Left colon (tissue), 2 donors: ENCODE measurements at places on chromosomes 2 and 18. TPM values are rescaled to one million over a fixed set of nuclear protein-coding genes. Genes with fewer than 3 reads are reported as not detected.
A peak's percentile ranks its signal among the peaks of the same experiment; 100 is the strongest.

DNA sequence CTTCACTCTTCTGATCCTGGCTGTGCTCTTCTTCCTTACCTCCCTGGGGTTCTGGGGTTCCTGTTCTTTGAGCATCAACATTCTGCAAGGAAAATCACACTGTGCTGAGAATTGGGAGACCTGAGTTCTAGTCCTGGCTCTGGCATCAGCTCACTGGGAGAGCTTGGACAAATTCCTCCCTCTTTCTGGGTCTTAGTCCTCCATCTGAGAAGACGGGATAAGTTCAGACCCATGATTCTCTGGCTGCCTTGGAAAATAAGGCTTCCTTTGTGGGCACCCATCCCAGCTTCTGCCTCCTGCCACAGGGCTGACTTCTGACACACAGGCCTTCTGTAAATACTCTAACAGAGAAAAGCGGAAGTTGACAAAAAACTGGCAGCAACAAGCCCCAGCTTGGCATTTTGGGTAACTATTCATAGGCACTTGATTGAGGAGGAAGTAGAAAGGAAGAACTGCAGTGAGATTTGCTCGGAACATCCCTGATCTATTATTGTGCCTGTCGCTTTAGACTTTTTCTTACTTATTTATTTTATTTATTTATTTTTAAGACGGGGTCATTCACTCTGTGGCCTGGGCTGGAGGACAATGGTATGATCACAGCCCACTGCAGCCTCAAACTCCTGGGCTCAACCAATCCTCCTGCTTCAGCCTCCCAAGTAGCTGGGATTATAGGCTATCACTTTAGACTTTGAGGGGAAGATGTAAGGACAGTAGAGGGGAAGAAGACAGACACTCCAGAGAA is 7.9 kb downstream of the PCBP1 start:
- DNase-seq = peak; percentile 66

DNA sequence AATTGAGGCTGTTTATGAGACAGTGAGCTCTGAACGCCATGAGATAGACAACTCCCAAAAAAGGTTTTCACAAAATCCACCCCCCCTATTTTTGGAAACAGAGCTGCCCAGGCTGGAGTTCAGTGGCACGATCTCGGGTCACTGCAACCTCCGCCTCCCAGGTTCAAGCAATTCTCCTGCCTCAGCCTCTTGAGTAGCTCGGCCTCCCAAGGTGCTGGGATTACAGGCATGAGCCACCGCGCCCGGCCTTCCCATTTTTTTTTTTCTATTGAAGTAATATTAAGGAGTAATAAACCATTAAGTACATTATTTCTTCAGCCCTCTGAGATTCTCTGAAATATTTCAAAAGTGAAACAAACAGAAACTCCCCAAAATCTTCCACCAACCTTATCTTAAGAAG is 252.8 kb upstream of the NETO1 start:
- DNase-seq = no peak

HOXD12 gene
- total RNA-seq = not detected

DNA sequence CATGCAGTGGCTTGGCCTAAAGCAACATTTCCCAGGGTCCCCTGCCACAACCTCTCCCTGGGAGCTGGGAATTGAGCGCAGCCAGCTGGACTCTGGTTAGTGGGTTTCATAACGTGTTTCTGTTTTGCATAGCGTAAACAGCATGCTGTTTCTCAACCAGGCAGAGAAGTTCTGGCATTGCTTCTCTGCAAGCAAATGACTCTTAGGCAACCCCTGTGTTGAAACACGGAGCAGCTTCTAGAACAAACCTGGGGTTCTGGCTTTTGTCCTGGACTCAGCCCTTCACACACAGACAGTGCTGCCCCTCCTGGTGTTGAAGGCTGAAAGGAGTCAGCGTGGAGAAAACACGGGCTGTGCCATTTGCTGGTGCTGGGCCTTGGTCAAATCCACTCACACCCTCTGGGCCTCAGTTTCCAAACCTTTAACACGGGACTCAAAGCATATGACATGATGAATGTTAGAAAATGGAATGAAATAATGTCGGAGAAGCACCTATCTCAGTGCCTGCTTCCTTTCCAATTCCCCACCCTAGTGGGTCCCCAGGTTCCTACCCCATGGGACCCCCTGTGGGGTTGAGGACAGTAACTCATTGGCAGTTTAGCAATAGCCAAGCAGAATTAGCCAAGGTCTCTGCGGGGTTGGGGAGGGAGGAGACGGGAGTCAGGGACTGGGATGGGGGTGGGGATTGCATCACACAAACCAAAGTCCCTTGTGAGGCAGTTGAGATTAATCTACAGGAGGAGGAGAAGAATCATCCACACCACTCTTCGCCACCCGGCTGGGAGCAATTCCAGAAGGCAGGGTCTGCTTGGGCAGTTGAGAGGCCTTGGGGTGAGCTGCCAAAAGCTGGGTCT is 30.2 kb upstream of the IL1R2 start:
- peak; percentile 82 for DNase-seq

- DNase-seq = no peak
Observed at GRCh38 chr18:78934551-78935225, 44.9 kb upstream of the SALL3 start.

APCDD1 gene
- 8.3 TPM for total RNA-seq

- DNase-seq = no peak
Observed at GRCh38 chr18:44733069-44733753, 52.5 kb downstream of the SETBP1 start.

C2orf80 gene
- total RNA-seq = not detected

DNA sequence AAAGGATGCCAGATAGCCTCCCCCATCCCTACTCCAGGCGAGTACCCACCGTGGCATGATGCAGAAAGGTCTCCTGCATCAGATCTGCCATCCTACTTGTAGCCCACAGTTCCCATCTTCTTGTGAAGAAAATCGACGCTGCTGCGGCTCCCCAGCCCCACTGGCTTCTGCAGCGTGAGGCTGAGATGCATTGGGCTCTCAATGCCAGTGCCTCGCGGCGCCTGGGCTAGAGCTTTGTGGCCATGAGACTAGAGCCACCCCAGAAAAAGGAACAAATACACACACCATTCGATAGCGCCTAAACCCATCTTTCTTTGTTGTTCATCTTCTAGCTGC is 2.8 kb downstream of the NOL4 start:
- DNase-seq = no peak

DNA sequence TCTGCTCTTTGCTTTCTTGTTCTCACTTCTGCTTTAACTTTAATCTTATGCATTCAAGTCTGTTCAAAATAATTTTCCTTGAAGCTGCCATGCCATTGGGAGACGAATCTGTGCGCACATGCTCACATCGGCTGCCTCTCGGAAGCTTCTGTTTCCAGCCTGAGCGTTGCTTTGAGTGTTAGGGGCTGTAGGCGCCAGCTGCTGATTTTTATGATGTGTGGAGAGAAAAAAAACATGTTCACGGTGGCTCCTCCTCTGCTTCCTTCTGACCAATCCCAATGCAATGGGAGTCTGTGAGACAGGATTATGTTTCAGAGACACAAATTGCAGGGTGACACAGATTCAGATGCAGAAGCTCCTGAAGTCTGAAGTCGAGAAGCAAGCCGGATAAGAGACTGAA is at the start of gene MC4R:
Gene MC4R, minus strand, starts transcription at position 180 of the 400 bp plus-strand sequence. CDS start 426 bp downstream, outside the sequence.
- peak; percentile 5 for DNase-seq

DOK6 gene
- total RNA-seq = 0.46 TPM

GRCh38 chr2:111176867-111177266 is 56.2 kb downstream of the BCL2L11 start:
- DNase-seq = no peak

- DNase-seq = no peak
Observed at GRCh38 chr2:29064346-29064715, 10.0 kb downstream of the PCARE start.

GRCh38 chr2:230664128-230664527 is 48.5 kb upstream of the CAB39 start:
- no peak for DNase-seq

DNA sequence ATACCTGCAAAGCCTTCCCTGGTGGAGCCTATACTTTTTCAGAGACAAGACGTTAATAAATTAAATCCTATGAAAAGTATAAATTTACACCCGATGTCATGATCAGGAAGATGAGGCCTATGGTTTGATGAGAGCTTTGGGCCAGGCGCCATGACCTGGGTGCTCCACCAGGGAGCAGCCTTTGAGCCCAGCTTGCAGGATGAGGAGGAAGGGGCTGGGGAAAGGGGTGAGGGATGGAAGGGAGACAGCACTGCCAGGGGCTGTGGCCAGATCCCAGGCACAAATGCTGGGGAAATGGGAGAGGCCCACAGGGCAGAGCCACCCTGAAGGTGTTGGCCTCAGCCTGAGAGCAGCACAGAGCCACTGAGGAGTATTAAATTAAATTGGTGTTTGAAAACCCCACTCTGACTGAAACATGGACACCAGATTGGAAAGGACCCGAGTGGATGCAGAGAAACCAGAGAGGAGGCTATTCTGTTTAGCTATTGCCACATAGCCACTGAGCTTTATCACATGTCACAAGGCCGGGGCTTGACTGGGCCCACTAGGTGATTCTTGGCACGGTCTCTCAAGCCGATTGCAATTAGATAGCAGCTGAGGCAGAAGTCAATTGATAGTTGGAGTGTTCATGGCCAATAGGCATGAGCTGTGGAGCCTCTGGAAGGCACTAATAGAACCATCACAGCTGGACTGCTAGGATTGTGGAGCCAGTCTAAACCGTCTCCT is 9.6 kb upstream of the FAHD2A start:
- DNase-seq = no peak

DNA sequence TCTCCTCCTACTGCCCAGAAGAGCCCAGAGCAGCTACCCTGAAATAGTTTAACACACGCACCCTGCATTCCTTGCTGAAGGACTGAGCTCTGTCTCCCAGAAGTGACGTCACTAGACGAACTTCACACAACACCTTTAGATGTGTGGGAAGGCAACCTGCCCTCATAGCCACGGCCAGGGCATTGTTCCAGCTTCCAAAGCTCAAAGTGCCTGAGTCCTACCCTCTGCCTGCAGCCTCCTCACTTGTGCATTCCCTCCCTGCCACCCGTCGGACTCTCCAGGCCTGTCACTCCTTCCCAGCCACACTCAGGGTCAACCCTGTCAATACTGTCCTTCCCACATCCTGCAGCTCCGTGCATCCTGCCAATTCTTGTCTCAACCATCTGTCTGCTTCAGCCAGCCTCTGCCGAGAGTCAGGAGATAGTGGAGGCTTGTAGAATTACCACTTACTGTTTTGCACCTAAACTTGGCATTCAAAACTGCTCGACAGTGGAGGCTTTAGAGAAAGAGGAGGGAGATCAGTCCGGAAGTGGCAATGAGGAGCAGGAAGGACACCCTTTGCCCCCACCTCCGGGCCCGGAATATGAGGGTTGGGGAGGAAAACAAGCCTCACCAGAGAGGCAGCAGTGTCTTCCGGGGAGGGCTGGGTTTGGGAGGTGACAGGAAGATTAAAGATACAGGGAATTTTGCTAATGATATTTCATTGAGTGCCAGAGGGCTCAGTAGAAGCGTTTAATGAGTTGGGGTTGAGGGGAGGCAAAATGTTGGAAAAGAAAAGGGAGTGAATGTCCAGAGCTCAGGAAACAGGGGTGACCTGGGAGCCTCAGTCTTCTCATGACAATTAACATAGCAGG is 72.3 kb upstream of the ATG16L1 start:
- DNase-seq = no peak

SPIRE1 gene
- 5.0 TPM for total RNA-seq
